Activated naive CD8-positive, alpha-beta T cell treated with anti-CD3 and anti-CD28 coated beads, Interleukin-2, amount 10 ng/mL, durations not matched to agents 7 days and 5 days (primary cell): ENCODE measurements at places on chromosomes 3 and 15.

DNA sequence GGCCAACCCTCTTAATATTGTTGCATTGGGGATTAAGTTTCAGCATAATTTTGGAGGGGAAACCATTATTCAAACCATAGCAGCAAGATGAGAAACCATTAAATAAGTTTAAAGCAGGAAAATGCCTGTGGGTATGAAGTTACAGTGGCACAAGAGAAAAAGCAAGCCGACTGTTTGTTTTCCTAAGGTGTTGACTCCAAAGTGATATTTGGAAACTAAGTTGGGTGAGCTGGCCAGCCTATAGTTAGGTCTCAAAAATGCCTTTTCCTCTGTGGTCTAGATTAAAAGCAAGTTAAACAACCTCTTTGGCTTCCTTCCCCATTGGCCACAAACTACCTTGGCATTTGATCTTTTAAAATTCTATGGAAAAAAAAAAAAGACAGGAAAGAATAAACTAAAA, 419.8 kb upstream of the AZI2 start:
- DNase-seq, result no peak
- no peak overlapping the region for H3K27ac ChIP-seq
- no peaks in the 10 kb centered on the region for H3K27me3 ChIP-seq
- no peaks in the 10 kb centered on the region for H3K4me1 ChIP-seq
- no peak overlapping the region for H3K4me3 ChIP-seq

GRCh38 chr3:186821429-186822387, 15.4 kb upstream of the RFC4 start:
- H3K27ac ChIP-seq, result no peak overlapping the region
- peaks cover 3% of the 10 kb centered on the region for H3K27me3 ChIP-seq
- peaks cover 18% of the 10 kb centered on the region for H3K4me1 ChIP-seq
- no peak overlapping the region for H3K4me3 ChIP-seq

DNA sequence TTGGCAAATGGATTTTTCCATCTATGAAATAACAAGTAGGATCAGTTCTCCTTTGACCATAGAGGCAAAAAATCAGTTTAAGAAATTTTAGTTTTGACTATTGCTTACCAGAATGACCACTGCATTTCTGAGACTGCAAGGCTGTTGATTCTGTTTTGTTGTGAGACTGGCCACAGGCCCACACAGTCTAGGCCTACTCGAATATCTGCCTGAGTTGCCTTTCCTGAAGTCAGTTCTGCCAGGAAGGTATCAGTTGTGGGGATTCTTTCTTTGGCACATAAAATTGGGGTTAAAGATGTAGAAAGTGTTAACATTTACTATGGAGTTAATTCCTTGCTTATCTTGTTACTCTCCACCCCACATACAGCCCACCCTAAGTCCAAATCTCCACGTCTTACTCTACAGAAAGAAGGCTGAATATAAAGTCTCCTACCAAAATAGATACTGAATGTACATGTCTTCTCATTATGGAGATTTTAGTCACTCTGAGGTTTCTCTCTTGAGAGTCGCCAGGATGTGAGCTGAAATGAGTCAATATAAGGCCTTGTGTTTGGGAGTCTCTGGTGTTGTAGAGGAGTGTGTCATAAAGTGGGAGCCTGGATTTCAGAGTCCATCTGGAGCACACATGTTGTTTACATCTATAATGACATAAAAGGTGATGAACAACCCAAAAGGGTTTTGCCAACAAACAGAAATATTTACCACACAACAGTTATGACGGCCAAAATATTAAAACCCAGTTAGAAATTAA, 45.0 kb upstream of the WWTR1 start:
- no peak for DNase-seq
- no peak overlapping the region for H3K27ac ChIP-seq
- peaks cover 2% of the 10 kb centered on the region for H3K36me3 ChIP-seq
- peaks cover 7% of the 10 kb centered on the region for H3K4me1 ChIP-seq

- peaks cover 5% of the 10 kb centered on the region for H3K36me3 ChIP-seq
- H3K27me3 ChIP-seq, result peaks cover 4% of the 10 kb centered on the region
- peak; percentile 42 for DNase-seq
- peaks cover 10% of the 10 kb centered on the region for H3K4me1 ChIP-seq
Measured at GRCh38 chr3:152505926-152506325, 237.2 kb downstream of the MBNL1 start.

- DNase-seq, result no peak
- no peak overlapping the region for H3K4me3 ChIP-seq
- no peaks in the 10 kb centered on the region for H3K4me1 ChIP-seq
Measured at GRCh38 chr3:41324156-41324475, 124.8 kb downstream of the CTNNB1 start.
